Activated CD4-positive, alpha-beta T cell treated with anti-CD3 and anti-CD28 coated beads, Interleukin-2, amount 50 U/mL, for 4 hours (primary cell): ENCODE measurements at places on chromosomes 5 and 9.
A peak's percentile ranks its signal among the peaks of the same experiment; 100 is the strongest.

DNA sequence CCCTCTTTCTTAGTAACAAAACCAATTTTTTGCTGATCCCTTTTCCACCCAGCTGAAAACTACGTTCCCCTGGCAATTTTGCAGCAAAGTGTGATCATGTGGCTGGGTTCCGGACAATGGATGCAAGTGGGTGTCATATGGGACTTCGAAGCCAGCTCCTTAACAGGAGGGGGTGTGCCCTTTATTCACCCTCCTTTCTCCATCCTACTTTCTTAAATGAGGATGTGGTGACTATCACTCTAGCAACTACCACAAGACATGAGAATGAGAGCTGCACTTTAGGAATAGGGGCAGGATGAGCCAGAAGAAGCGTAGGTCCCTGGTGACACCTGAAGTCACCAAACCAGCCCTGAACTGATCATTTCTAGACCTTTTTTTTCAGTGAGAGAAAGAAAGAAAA, 58.9 kb downstream of the IRF1 start:
- no peak for DNase-seq

- DNase-seq, result no peak
Measured at GRCh38 chr9:119986205-119986604, 593.8 kb downstream of the CDK5RAP2 start.

- DNase-seq, result no peak
Measured at GRCh38 chr5:31664566-31664965, 25.6 kb downstream of the PDZD2 start.

- no peak for DNase-seq
Measured at GRCh38 chr5:80763211-80763610, 108.4 kb upstream of the DHFR start.

GRCh38 chr5:169286572-169287300, 14.2 kb downstream of the SLIT3 start:
- DNase-seq, result no peak

GRCh38 chr5:147911427-147911826, 5.1 kb upstream of the C5orf46 start:
- no peak for DNase-seq

- DNase-seq, result no peak
Measured at GRCh38 chr9:23826120-23826629, at the start of gene ELAVL2. TSS of gene ELAVL2 (minus strand) at chr9:23826240. CDS start at chr9:23762234, 64,006 bp downstream.

- peak; percentile 56 for DNase-seq
Measured at GRCh38 chr9:35611230-35611797, 6.3 kb downstream of the TESK1 start.

DNA sequence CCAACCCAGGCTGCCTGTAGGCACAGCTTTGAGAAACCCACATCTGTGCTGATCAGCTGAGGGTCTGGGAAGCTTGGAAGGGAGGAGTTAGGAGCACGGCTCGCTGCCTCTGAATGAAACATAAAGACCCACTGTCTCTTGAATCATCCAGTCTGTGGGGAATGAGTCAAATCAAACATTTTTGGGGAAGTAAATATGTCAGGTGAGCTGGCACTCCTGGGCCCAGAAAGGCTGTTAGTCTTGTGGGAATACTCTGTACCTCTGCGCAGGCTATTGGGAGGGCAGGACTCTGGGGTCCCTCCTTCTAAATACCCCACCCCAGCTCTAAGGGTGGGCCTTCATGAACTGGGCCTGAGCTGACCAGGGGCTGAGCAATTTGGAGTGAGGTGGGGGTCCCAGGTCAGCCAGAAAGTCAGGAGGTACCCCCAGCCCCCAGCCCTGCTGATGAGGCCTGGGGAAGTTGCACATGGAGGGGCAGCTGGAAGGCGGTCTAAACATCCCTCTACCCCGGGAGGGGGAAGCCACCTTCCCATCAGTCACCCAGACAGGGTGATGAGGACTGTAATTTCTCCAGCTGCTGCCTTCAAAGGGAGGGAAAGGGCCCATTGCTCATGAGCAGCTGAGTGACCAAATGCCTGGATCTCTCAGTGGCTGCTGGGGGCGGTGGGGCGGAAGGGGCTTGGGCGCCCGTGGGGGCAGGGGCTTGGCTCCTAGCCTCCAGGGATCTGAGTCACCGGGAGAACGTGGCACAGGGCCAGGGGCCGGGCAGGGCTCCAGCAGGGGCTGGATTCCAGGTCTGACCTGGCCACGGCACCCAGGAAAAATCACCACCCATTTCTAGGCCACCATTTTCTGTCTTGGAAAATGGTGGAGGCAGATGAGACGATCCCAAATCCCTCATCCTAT, 10.8 kb downstream of the FIBCD1 start:
- DNase-seq, result no peak

- DNase-seq, result peak; percentile 12
Measured at GRCh38 chr5:79020861-79021561, 35.9 kb upstream of the ARSB start.

- no peak for DNase-seq
Measured at GRCh38 chr5:57067597-57067924, 106.3 kb upstream of the GPBP1 start.

DNA sequence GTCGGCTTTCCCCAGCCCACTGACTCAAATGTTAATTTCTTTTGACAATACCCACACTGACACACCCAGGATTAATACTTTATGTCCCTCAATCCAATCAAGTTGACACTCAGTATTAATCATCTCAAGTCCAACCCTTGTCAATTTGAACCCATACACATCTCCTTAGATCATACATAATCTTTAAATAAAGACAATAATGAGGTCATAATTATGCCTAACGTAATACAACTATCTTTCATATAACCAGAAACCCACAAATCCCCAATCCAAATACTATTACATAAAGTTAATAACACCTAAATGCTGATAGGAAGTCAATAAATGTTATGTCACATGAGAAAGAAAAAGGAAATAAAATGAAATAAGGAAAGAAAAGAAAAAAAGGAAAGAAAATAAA, 934.2 kb downstream of the CDH9 start:
- no peak for DNase-seq

GRCh38 chr5:16867577-16867953, 68.5 kb downstream of the MYO10 start:
- no peak for DNase-seq
